ENCODE measurements at places on chromosomes 12 and 14.

- DNase-seq = no peak
Observed at GRCh38 chr12:114697243-114697716, 13.3 kb upstream of the TBX3 start.

GRCh38 chr12:67426067-67426466, 156.9 kb downstream of the CAND1 start:
- DNase-seq = peak; percentile 16

GRCh38 chr14:93322929-93323599, 9.8 kb downstream of the BTBD7 start:
- DNase-seq = peak; percentile 75

DNA sequence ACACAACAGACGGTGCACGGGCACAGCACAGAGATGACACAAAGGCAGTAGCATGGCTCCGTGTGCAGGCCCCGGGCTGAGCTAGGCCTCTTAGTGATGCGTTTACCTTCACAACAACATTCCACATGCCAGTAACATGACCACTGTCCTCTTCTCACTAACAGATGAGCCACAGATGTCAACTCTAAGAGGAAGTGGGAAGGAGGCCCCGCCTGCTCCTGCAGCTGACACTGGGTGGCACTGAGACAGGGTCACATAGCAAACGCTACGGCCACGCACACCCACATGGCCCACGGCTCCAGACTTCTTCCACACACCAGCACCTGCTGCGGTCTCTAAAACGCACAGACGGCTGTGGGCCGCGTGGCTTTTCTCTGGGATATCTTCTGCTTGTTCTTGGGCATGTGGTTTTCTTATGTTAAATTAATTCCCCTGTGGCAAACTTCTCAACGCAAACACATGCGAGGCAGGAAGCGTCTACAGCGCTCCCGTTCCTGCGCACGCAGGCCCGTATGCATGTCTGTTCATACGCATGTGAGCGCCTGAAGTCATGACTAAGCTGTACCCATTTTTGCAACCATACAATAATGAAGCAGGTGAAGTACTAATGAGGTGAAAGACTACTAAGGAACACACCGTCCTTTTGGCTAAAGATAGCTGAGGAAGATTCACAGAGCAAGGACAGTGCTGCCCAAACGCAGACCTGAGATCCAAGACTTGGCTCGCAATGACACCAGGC, 26.8 kb downstream of the AMN start:
- DNase-seq = peak; percentile 7

DNA sequence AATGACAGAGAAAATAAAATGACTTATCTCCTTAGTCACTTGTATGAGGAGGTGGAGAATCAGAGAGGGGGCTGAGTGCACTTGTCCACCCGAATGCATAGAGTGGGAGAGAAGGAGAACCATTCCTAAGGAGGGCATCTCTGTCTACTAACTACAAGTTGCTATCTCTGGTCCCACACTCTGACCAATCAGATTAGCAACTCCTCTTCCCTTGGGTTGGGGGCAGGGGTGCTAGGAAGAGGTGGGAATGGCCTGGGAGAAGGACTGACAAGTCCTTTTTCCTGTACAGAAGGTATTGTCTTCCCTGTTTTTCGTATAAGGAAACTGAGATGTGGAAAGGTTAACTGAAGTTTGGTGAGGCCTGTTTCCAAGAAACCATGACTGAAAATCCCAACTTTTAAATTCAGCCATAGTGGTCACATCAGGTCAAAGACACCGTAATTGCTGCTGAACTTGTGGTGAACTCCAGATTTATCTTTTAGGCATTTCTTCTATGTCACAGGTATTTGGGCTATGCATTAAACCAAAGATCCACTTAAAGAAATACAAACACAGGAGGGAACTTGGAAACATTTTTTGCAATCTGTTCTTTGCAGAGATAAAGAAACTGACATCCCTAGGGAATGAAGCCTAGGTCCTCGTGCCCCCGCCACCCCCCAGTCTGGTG, 207.8 kb downstream of the CRADD start:
- DNase-seq = no peak

DNA sequence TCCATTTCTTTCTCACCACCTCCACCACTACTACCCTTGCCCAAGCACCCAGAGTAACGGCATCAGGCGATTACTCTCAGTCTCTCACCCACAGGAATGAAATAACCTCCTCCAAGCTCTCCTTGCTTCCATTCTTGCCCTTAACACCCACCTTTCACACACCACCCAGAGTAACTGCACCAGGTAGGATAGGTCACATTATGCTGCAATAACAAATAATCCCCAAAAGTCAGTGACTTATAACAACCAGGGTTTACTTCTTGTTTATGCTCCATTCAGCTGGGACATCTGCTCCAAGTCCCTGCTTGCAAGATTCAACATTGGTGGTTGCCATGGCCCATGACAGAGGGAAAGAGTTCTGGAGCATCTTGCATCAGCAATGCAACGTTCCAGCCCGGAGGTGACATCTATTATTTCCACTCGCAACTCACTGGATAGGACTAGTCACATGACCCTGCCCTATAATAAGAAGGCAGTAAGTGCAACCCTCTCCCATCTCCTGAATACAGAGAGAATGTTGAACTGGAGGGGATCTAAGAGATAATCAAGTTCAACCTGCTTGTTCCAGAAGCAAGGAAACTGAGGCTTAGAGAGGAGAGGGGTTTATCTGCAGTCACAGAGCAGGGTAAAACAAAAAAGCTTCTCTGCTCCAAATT, 41.5 kb upstream of the FICD start:
- no peak for DNase-seq

DNA sequence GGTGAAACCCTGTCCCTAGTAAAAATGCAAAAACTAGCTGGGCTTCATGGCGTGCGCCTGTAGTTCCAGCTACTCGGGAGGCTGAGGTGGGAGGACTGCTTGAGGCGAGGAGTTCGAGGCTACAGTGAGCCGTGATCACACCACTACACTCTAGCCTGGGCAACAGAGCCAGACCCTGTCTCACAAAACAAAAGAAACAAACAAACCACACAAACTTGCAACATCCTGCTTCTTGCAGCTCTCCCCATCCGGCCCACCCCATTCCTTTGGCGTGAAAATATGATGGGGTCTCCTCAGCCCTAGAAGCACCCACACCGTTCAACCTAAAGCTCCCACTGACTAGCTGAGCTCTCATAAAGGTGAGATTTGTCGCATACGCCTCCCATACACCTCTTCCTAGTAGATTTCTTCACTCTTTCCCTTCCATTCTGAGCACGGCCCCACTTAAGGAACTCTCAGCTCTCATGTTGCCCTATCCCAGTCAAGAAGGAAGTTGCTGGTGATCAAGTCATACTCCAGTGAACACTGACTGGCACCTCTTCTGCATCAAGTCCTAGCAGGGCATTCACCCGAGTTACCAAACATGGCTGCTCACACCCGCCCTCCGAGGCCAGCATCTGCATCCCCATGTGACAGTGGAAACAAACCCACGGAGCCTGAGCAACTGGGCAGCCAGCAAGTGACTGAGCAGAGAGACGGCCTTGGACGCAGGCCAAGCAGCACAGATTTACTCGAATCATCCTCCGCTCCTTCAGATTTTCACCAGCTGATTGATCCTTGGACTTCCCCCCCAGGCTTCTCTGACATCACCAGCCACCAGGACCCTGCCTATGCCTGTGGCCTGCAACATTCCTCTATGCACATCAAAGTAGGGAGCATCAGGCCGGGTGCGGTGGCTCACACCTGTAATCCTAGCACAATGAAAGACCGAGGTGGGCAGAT, 18.9 kb upstream of the CD27 start:
- DNase-seq = no peak
